ENCODE measurements at places on chromosomes 1 and 21. TPM values are rescaled to one million over a fixed set of nuclear protein-coding genes. Genes with fewer than 3 reads are reported as not detected.

The LRRC38 gene
- not detected for polyA plus RNA-seq

The RPE65 gene
- polyA plus RNA-seq: not detected

The ADAM15 gene
- 55.1 TPM for polyA plus RNA-seq

The TTLL10 gene
- not detected for polyA plus RNA-seq

The KCNK1 gene
- polyA plus RNA-seq: 3.0 TPM

The OR2T29 gene
- polyA plus RNA-seq: not detected

The KIF14 gene
- polyA plus RNA-seq: 2.1 TPM

All from BJ (cell line).